T-helper 2 cell (primary cell): ENCODE measurements at places on chromosomes 5 and 9.
A peak's percentile ranks its signal among the peaks of the same experiment; 100 is the strongest.

DNA sequence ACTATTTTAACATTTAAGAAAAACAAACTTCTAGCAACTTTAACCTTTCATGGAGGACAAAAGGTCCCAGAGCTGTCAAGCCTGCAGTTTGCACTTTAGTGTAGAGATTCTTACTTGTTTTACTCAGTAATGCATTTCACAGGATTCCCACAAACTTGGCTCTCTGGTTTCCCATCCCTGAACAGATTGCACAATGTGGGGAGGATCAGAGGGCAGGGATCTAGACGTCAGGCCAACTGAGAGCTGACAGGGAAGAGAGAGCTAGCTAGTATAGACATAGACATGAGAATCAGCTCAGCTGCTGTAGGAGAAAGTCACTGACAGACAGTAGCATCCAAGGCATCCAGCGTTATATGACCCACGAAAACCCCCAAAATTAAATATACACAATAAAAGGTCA is 20.9 kb upstream of the BNIP1 start:
- DNase-seq, result no peak

- no peak for DNase-seq
Observed at GRCh38 chr5:16108418-16108817, 71.2 kb downstream of the MARCHF11 start.

- no peak for DNase-seq
Observed at GRCh38 chr9:106717686-106718085, 145.3 kb upstream of the ZNF462 start.

DNA sequence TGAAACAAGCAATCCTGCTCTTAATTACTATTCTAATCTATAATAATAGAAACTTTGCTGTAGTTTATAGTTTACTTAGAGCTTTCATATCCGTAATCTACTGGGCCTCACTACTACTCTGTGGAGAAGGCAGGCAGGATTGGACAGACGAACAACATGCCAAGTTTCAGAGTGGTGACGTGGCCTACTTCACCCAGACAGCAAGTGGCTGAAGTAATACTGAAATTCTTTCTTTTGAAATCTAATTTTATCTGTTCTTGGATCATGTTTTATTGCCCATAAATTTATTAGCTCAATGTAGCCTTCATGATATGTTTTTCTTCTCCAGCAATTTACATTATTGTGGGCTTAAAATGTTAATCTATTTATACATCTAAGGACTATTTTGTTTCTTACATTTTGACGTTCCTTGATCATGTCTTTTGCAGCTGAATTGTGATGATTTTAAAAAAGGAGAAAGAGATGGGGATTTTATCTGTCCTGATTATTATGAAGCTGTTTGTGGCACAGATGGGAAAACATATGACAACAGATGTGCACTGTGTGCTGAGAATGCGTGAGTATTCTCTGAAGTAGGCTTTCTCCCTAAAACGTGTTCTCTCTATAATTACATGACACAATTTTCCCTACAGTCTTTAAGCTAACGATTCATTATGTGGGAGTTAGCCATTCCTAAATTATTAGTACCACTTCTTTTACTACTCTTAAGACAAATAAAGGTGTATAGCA is 22.4 kb downstream of the SPINK5 start:
- no peak for DNase-seq

- no peak for DNase-seq
Observed at GRCh38 chr5:125476901-125477585, 730.6 kb upstream of the ZNF608 start.

DNA sequence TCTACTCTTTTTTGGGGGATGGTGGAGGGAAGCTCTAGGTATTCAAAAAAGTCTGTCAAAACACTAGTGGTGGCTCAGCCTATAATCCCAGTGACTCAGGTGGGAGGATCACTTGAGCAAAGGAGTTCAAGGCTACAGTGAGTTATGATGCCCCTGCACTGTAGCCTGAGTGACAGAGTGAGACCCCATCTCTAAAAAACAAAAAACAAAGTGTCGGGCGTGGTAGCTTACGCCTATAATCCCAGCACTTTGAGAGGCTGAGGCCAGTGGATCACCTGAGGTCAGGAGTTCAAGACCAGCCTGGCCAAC is 15.8 kb upstream of the SLC35D2 start:
- DNase-seq, result no peak

- peak; percentile 51 for DNase-seq
Observed at GRCh38 chr5:132099076-132099748, 25.6 kb downstream of the CSF2 start.

DNA sequence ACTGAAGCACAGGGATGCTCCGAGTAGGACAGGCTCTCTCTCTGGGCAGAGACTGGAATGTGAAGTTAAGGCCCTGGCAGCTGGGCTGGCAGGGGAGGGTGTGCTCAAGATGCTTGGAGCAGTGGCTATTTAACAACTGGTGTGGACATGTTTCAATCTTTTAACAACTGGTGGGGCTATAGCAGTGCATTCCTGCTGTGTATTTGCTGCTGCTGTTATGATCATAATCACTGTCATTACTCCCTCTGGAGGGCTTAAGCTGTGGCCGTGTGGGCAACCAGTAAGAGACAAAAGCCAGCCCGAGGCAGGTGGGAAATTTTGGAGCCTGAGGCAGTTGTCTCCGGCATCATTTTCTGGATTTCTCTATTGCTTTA is 33.3 kb upstream of the PTGS1 start:
- no peak for DNase-seq

- DNase-seq, result no peak
Observed at GRCh38 chr5:176890455-176891330, 8.5 kb downstream of the HK3 start.
